Hematopoietic multipotent progenitor cell treated with erythropoietin and hydrocortisone succinate and interleukin-3 and kit ligand, for 4 days (in vitro differentiated cells): ENCODE measurements at places on chromosomes 3 and 15.

- peak; percentile 10 for DNase-seq
These were observed 104.3 kb upstream of the MEIS2 start for GRCh38 chr15:37204692-37205091.

DNA sequence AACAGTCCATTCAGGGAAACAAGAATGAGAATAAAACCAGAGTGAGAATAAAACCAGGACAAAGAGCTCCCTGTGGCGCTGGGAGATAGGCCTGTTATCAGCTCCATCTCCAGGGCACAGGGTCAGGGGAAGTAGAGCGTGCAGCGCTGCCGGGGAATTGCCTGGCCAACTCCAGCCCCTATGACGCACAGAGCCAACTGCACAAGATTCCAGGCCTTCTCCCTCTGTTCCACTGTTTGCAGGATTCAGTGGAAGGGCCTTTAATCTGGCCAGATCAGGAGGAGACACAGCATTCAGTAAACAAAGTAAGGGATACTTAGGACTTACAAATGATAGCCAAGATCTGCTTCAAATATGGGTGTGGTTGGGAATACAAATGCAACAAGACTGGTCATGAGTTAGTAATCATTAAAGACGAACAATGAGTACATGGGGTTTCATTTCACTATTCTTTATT is 49.4 kb downstream of the ITGB5 start:
- no peak for DNase-seq

DNA sequence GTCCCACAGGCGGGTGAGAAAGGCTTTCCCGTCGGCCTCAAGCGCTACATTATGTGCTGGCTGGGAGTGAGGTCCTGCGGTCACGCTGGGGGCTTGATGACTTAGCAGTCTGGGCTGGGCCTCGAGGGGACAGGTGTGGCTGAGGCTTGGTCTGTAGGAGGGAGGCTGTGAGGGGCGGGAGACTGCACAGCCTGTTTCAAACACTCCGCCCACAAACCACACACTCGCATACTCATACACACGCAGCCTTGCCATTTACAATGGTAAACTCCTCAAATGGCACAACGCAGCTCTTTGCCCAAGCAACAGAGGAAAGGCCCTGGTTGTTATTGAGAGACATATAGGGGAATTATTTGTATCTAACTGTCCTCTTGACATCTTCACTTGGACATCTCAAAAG is 32.4 kb upstream of the RASGRF1 start:
- DNase-seq, result no peak

- no peak for DNase-seq
These were observed 305.0 kb upstream of the TPM1 start for GRCh38 chr15:62737551-62737950.

DNA sequence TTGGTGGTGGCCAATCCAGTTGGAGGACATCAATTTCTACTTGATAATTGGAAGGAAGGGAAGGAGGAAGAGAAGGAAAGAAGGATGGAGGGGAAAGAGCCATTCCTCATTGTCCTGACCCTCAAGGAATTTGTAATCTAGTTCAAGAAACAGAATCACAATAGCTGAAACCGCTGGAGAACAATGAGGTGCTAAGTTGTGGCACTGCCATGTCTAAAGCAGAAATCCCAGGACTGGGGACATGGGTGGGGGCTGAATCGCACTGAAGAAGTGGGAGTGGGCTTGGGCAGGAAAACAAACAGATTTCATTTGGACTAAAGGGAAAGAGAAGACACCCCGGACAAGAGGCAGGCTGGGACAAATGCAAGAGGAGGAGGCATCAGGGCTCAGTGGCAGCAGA is 183.6 kb downstream of the UACA start:
- DNase-seq, result no peak

DNA sequence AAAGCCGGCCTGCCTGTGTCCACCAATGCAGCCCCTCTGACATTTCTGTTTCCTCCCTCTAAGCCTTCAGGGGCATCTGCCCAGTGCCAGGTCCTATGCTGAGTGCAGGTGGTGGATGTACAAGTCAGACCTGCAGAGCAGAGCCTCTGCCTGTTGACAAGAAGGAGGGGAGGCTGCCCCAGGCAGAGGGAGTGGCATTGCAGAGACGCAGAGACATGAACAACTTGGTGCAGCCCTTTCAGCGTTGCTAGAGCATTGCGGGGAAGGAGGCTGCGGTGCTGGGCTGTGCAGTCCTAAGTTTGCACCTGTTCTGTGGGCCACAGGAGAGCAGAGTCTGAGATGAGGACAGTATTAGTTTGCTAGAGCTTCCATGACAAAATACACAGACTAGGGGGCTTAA is 65.2 kb downstream of the LSM3 start:
- DNase-seq, result no peak

- DNase-seq, result no peak
These were observed 37.8 kb downstream of the LARS2 start for GRCh38 chr3:45426161-45426560.

DNA sequence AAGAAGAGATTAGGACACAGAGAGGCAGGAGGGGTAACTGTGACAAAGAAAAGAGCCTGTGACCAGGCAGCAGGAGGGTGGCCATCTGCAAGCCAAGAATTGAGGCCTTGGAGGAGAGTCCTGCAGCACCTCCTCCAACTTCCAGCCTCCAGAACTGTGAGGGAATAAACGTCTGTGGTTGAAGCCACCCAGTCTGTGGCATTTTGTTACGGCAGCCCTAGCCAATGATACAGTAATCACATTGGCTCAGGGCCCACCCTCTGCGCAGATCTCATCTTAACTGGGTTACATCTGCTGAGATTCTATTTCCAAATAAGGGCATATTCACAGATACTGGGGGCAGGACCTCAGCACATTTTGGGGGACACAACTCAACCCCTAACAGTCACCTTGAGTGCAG is 11.3 kb downstream of the SELENOS start:
- no peak for DNase-seq

DNA sequence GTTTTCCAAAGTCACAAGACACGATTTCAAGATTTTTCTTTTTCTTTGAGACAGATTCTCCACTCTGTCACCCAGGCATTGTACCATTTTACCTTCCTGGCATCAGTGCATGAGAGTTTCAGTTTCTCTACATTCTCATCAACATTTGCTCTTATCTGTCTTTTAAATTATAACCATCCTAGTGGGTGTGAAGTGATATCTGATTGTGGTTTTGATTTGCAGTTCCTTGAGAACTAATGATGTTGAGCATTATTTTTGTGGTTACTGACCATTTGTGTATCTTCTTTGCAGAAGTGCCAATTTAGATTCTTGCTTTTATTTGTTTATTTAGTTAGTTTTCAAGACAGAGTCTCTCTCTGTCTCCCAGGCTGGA is 41.2 kb downstream of the ADIPOQ start:
- peak; percentile 76 for DNase-seq

DNA sequence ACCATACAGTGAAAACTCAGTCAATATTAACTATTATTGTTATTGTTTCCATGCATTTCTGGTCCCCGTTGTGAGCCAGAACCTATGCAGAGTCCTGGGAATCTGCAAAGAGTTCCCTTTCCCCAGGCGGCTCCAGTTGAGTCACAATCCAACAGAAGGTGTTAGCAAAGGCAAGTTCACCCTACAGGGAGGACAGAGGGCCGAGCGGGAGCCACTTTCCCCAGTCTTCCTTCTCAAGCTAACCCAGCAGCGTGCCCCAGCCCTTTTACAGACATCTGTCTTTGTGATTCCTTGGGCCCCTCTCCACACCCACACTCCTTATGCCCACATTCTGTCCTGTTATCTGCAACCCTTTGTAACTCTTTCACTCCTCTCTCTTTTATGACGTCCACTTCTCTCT is 13.1 kb upstream of the LTF start:
- no peak for DNase-seq

- DNase-seq, result no peak
These were observed 508.5 kb downstream of the GABRG3 start for GRCh38 chr15:27479296-27480140.

DNA sequence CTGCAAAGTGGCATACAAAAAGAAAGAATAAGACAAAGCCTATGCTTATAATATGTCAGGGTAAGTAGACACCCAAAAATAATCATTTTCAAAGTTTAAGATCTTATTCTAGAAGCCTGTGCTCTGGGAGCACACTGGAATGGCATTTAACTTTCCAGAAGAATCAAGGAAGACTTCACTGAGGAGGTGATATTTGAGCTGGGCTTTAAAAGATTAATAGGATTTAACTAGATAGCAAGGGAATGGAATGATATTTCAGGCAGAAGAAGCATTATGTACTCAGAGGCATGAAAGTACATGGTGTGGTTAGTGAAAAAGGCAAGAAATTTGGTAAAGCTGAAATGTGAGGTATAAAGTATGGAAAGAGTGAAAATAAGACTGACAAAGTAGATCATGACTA is 106.8 kb downstream of the ZBTB20 start:
- no peak for DNase-seq

- DNase-seq, result no peak
These were observed 27.3 kb downstream of the SPTSSB start for GRCh38 chr3:161343986-161344385.

DNA sequence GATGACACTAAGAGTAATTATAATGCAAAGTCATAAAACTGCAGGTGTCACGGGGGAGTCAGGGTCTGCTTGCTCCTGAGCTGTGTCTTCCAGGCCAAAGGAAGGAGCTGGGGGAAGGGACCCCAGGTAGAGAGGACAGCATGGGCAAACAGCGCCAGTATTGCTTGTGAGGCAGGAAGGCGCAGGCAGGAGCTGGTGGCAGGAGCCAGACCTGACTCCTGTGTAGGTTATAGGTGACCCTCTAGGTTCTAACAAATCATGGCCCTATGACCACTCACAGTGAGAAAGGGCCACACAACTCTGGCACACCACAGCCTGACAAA is 1.9 kb downstream of the CISH start:
- DNase-seq, result no peak

DNA sequence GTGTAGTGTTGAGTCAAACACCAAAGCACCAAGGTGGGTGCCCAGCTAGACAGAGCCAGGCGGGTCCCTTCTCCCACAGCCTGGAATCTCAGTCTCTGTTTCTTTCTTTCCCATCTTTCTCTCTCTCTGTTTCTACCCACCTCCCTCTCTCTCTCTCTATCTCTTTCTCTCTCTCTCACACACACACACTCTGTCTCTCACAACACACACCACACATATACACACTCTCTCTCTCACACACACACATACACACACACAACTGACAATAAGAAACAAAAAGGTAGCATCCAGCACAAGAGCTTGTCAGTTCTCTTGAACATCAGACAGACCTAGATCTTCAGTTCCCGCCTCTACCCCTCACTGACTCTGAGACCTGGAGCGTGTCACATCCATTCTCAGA is 2.4 kb downstream of the TMEM40 start:
- DNase-seq, result no peak

- DNase-seq, result peak; percentile 62
These were observed 489 bp downstream of the HDGFL3 start for GRCh38 chr15:83207009-83207659.

GRCh38 chr3:158671821-158672214 is 630 bp downstream of the LXN start:
- peak; percentile 44 for DNase-seq

DNA sequence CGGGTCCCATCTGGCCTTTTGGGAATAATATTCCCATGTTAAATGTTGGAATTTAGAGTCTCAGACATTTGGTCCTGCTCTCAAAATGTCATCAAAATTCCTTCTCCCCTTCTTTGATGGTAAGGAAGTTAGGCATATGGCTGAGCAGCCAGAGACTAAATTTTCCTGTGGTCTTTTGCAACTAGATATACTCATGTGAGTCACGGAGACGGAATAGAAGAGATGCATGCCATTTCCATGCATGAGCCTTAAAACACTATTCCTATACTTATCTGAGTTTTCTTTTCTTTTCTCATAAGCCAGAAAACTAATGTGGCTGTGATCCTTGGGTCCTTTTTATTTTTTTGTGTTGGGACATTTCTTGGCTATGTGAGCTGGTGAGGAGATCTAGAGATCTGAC is 105.3 kb downstream of the NR2F2 start:
- DNase-seq, result no peak

GRCh38 chr15:62477929-62478328 is 312.8 kb upstream of the C2CD4B start:
- DNase-seq, result no peak

DNA sequence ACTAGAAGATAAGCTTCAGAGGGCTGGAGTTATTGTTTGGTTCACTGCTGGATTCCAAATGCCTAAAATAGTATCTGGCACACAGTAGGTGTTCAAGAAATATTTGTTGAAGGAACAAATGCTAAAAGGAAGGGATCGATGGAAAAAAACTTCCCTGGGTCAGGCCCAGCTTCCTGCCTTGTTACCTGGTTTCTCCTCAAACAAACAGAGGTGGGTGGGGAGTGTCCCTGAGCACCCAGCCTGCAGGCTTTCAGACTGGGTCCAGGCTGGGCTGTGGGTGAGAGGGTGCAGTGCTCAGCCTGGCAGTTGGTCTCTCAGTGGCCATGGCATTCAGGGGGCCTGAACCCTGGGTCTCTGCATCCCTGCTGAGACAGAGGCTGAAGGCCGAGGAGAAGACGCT is 14.4 kb upstream of the STRA6 start:
- DNase-seq, result no peak

DNA sequence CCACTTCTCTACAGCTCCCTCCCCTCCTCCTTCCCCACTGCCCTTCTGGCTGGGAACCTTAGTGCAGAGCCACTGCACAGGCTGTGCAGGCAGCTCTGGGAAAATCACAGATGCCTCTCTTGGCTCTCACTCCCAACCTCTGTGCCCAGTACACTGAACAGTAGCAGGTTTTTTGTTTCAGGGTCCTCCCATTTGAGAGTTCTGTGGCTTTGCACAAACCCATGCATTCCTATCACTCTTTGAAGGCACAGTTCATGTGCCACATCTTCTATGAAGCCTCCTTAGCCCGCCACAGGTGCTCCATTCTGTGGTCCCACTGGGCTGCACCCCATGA is 103.9 kb downstream of the SNRK start:
- DNase-seq, result no peak

GRCh38 chr15:49297584-49297983 is 125.5 kb upstream of the FGF7 start:
- no peak for DNase-seq

DNA sequence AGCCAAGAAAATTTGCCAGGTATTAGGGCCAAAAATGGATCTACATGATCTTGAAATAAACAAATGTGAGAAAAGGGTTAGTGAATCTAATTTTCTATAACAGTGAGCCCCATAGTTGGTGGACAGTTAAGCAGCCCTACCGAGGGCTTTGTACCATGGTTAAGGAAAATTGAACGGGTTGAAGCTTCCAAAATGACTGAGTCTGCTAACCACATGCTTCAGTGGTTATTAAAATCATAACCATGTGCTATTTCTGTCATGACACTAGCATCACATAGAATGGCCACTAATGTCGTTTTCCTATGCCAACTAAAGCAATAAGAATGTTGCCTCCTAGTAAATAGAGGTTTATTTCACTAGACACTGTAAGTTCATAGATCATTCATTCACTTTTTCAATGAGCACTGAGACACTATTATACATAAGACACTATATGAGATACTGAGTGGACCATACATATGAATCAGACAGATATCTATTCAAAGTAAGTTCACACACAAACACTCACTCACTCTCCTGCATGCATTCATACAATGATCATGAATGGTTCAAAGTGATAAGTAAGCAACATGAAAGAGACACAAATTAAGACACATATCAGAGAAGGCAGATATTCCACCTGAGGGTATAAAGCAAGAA is 4.3 kb downstream of the SST start:
- no peak for DNase-seq

- no peak for DNase-seq
These were observed 50.5 kb downstream of the ANP32A start for GRCh38 chr15:68770216-68770615.

- DNase-seq, result no peak
These were observed 41.8 kb upstream of the IQSEC1 start for GRCh38 chr3:13114811-13115575.
